Effector CD4-positive, alpha-beta T cell (primary cell): ENCODE measurements at places on chromosomes 11 and 22.
A peak's percentile ranks its signal among the peaks of the same experiment; 100 is the strongest.

GRCh38 chr11:26134481-26135355 is 197.2 kb upstream of the ANO3 start:
- DNase-seq, result no peak

GRCh38 chr11:2797121-2797711 is 88.4 kb downstream of the CDKN1C start:
- peak; percentile 1 for DNase-seq

DNA sequence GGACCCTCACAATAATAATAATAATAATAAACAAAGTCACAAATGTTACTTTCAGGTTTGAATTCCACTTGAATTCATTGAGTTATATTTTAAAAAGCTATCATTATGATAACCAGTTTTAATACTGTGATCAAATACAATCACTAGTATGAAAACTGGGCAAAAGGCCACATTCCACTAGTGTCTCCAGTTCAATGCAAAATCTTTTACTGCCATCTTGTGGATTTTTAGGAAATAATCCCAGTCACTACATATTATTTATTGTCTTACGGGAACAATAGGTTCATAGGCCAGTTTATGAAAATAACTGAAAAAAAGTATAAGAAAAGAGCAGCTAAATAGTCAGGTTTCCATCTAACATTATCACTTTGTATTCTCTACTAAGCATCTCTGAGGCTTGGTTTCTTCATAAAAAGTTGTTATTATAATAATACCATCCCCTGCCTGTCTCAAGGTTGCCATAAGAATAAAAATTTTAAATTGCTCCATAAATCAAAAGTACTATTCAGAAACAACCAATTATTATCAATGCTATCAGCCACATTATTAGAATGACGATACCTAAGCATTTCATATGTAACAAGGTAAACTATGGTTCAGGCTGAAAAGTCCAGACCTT is 533.9 kb upstream of the CCDC90B start:
- DNase-seq, result no peak

GRCh38 chr11:61173456-61173855 is 12.2 kb upstream of the VPS37C start:
- no peak for DNase-seq

DNA sequence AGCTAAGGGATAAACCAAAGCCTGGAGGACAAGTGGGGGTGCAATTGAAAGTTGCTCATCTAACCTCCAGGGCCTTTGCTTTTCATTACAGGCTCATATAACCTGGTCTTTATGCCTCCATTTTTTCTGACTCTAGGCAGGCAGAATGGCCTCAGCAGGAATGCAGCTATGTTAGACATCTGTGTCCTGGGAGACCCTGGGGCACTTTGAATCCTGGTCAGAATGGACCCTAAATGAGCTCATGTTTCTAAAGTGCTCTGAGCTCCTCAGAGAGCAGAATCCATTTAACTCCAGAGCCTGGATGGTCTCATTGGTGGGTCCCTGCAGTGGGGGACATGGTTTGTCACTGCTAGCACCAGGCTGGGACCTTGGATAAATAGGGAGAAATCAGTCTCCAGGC is 177.3 kb downstream of the KIRREL3 start:
- DNase-seq, result no peak

DNA sequence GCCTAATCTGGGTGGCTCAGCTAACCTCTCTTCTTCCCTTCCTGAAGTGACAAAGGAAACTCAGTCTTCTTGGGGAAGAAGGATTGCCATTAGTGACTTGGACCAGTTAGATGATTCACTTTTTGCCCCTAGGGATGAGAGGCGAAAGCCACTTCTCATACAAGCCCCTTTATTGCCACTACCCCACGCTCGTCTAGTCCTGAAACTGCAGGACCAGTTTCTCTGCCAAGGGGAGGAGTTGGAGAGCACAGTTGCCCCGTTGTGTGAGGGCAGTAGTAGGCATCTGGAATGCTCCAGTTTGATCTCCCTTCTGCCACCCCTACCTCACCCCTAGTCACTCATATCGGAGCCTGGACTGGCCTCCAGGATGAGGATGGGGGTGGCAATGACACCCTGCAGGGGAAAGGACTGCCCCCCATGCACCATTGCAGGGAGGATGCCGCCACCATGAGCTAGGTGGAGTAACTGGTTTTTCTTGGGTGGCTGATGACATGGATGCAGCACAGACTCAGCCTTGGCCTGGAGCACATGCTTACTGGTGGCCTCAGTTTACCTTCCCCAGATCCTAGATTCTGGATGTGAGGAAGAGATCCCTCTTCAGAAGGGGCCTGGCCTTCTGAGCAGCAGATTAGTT is 14.2 kb upstream of the UVRAG start:
- no peak for DNase-seq

- DNase-seq, result no peak
Measured at GRCh38 chr22:20403779-20404140, 9.8 kb downstream of the ZNF74 start.

DNA sequence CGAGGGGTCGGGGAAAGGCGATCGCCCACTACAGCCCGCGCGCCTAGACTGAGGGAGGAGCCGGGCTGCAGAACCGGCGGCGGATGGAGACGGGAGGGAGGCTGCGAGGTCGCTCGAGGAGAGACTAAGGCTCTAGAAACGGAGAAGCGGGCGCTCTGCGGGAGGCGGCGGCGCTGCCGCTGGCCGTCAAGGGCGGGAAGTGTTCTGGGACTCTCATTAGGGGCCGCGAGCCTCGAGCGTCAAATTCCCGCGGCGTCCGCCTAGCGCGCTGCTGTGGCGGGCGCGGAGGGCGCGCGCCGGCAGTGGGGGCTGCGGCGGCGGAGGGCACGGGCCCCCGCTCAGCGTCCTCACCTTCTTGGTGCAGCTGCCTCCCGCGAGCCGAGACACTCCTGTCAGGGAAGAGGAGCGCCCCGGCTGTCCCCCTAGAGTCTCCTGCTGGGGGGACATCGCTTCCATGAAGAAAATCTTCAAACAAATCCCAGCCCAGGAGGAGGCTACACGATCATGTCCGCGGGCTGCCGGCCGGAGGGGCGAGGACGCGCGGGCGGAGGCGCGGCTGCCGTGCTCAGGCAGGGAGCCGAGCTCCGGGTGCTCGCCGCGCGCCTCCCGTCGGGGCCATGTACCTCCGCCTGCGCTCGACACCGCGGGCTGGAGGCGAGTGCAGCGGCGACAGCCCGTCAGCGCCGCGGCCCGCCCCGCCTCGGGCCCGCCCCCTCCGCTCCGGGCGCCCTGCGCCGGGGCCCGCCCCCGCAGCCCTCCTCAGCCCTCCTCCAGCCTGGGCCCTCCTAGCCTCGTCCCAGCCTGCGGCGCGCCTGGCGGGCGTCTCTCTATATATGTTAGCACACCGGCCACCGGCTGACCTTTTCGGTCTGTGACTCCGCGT is at the start of gene ARHGAP20:
Gene ARHGAP20 (minus strand): TSS at position 662 of the 883 bp plus-strand sequence. CDS start 206 bp downstream, at position 456.
- no peak for DNase-seq

DNA sequence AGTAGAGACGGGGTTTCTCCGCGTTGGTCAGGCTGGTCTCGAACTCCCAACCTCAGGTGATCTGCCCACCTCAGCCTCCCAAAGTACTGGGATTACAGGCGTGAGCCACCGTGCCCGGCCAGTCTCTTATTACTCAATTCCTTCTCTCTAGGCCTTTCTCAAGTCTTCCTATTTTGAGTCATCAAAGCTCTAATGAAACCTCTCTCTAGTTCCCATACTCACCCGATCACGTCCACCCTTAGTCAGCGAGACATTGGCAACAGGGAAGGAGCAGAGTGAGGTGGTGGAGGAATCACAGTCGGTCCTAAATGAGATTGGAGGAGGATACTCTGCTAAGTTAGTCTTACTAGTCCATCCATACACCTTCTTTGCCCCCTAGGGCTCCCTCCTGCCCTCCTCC is 5.0 kb downstream of the BSCL2 start:
- no peak for DNase-seq

DNA sequence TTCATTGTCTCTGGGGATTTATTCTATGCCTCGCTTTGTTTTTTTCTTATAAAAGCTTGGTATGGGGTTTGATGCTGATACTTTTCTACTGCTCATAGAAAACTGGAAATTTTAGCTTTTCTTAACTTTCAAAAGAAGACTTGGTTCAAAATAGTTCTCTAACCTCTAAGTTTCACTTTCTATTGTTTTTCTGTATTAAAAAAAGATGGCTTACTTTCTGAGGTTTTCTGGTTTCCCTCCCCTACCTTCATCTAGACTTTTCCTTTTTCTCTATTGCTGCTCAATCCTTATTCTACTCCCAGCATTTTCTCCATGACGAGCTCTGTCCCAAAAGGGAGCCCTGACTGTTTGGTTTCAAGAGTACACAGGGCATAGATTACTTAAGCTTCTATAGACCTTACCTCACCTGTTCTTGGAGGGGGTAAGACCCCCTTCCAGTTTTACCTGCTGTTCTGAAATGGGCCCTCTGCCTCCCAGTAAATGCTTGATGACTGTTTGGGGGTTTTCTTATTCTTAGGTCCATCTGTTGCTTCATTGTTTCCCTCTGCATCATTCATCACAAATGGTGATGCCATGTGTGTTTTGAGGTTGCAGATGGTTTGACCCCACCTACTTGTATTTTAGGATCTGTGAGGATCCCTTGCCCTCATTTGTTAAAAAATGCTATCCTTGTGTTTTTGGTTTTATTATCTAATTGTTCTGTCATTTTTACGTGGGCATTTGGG is 29.5 kb downstream of the DNHD1 start:
- DNase-seq, result no peak

DNA sequence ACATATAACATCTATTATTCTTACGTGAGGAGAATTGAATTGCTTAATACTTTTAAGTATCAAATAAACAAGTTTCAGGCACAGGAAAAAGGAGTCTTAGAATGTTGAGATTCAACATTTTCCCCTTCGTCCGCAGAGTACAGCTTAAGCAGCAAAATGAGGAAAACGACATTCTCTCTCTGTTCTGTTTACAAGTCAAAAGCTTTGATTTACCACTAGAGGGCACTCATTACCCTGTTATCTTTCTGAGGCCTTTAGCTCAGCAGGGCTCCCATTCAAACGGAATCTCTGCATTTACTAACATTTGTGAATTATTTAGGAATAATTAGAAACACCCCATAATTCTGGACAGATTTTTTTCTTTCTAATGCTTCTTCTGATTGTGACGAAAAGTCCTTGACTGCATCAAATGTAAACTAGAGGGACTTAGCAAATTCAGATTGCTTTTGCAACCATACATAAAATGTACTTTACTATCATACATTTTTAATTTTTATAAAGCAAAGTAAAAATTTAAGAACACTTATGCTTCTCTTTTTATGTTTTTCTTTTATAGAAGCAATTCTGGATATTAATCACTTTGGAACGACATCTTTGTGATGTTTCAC is 75.0 kb downstream of the JRKL start:
- DNase-seq, result no peak

DNA sequence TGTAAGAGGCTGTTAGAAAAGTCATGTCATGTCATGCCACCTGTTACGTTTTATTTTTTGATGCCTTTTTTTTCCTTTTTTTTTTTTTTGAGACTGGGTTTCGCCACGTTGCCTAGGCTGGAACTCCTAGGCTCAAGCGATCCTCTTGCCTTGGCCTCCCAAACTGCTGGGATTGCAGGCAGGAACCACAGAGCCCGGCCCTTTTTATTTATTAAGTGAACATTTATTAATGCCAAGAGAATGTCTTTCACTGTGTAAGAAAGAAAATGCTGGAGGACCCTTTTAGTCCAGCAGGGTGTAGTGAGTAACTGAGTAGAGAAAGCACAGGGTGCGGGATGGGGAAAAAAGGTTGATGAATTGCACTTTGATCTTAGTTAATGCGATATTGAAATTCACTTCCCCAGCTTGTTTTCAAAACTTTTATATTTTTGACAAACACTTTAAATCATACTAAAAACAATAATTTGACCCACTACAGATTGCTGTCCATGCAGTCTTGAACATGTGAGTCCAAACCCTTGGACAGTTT is 2.3 kb upstream of the XBP1 start:
- DNase-seq, result no peak

DNA sequence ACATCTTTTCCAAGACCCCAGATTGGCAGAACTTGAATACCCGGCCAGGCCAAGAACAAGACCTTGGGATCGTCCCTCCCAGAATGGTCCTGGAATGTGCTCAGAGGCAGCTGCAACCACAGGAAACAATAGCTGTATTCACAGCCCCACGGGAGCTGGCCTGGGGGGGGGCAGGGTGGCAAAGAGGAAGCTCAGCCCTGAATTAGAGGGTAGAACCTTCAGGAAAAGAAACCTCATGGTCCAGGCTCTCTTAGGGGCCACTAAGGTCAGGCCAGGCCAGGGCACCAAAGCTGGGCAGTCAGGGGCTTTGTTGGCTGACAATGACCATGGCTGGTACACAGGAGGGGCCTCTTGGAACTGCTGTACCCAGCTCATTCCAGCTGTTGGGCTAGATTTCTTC is 17.3 kb downstream of the RPL27A start:
- DNase-seq, result no peak

- no peak for DNase-seq
Measured at GRCh38 chr11:57501953-57502352, 13.5 kb downstream of the SLC43A1 start.

DNA sequence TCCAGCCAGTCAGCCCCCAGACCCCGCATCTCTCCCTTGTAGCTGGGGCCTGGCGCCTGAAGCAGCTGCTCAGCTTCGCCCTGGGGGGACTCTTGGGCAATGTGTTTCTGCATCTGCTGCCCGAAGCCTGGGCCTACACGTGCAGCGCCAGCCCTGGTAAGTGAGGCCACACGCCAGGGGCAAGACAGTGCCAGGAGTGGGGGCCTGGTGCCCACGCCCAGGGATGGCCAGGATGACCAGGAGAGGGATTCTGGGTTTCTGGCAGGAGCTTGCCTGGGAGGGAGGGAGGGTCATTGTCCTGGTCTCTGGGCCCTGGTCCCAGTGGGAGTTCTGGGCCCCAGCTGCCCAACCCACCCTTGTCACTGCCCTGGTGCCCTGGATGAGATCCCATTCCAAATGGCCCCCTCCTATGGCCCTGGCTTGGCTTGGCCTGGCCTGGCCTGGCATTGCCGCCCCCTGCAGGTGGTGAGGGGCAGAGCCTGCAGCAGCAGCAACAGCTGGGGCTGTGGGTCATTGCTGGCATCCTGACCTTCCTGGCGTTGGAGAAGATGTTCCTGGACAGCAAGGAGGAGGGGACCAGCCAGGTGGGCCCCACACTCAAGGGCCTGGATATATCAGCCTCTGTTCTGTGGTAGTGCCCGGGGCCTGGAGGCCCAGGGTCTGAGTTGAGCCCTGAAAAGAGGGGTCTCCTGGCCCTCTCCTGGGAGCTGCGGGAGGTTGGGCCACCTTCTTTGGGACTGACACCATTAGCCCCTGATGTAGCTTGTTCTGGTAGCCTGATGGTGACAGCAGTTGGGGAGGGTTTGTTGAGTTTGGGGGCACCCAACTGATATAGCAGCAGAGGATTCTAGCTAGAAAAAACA is 3.7 kb downstream of the SLC39A13 start:
- DNase-seq, result peak; percentile 48

GRCh38 chr11:96045622-96046456 is 121.9 kb upstream of the MTMR2 start:
- no peak for DNase-seq
